Central memory CD4-positive, alpha-beta T cell (primary cell): ENCODE measurements at places on chromosomes 11 and 22.

GRCh38 chr22:30351226-30351625, 5.5 kb downstream of the SF3A1 start:
- DNase-seq, result no peak

- peak; percentile 69 for DNase-seq
Observed at GRCh38 chr22:46737976-46738646, at the start of gene CERK. Gene CERK, minus strand, starts transcription at chr22:46738252. Its CDS starts 104 bp downstream, at chr22:46738148.

GRCh38 chr11:131624531-131624930, 254.1 kb downstream of the NTM start:
- DNase-seq, result no peak

DNA sequence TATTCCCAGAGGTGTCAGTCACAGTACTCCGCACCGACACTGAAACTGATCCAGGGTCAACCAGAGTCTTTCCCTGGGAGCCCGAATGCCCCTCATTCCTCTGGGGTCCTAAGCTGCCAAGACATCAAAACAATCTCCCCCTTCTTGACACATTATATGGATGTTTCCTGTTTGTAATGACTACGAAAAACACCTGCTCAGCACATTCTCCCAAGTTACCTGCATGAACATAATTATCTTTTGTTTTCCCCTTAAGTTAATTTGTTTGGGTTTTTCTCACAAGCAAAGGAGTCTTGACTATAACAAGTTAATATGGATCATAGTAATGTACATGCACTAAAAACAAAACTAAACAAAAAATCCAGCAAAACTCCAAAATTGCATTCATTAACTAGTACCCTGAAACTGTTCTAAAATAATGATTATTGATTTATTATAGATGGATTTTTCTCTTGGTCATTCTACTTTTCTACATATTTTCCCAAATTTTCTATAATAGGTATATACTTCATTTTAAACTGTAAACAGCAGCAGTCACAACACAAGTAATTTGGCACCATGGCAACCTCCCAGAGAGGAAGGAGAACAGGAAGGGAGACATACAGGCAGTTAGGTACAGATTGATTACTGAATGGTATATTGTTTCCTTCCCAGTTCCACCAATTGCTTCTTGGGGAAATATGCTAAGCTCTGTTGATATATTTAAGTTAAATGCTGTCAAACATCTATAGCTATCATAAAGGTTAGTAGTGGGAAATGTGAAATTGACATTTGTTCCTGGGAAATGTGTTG, 631.5 kb downstream of the METTL15 start:
- no peak for DNase-seq

GRCh38 chr22:40401532-40401931, 31.1 kb downstream of the SGSM3 start:
- DNase-seq, result peak; percentile 65

DNA sequence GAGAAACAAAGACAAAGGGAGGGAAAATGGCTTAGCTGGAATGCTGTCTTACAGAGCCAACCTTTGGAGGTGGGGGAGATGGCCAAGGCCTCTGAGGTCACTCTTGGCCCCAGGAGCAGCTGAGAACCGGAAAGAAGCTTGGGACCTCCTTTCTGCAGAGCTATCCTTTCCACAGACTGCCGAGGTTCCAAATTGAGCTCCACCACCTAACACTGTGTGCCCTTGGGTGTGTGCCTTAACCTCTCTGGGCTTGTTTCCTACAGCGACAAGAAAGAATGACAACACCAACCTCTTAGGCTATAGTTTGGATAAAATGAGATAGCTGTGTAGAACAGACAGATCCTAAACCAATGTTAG, 23.2 kb downstream of the RTN4RL2 start:
- DNase-seq, result no peak

- no peak for DNase-seq
Observed at GRCh38 chr22:19967850-19968449, 26.3 kb upstream of the TXNRD2 start.

- DNase-seq, result no peak
Observed at GRCh38 chr11:111532365-111532709, 8.2 kb upstream of the LAYN start.

GRCh38 chr11:120017582-120018150, 120.2 kb downstream of the TRIM29 start:
- DNase-seq, result no peak

DNA sequence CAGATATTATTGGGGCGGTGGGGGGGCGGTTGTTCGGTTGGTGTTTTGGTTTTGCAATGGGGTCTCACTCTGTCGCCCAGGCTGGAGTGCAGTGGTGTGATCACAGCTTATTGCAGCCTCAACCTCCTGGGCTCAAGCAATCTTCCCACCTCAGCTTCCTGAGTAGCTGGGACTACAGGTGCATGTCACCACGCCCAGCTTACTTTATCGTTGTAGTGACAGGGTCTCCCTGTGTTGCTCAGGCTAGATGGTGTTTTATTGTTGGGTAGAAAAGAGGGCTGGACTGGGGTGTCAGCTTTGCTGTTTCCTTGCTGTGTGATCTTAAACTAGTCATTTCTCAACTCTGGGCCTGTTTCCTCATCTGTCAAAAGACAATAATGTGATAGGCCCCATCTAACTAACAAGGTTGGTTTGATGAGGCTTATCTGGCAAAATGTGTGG, 17.5 kb upstream of the MYH9 start:
- peak; percentile 40 for DNase-seq

- no peak for DNase-seq
Observed at GRCh38 chr11:116503216-116504160, 269.3 kb downstream of the BUD13 start.

DNA sequence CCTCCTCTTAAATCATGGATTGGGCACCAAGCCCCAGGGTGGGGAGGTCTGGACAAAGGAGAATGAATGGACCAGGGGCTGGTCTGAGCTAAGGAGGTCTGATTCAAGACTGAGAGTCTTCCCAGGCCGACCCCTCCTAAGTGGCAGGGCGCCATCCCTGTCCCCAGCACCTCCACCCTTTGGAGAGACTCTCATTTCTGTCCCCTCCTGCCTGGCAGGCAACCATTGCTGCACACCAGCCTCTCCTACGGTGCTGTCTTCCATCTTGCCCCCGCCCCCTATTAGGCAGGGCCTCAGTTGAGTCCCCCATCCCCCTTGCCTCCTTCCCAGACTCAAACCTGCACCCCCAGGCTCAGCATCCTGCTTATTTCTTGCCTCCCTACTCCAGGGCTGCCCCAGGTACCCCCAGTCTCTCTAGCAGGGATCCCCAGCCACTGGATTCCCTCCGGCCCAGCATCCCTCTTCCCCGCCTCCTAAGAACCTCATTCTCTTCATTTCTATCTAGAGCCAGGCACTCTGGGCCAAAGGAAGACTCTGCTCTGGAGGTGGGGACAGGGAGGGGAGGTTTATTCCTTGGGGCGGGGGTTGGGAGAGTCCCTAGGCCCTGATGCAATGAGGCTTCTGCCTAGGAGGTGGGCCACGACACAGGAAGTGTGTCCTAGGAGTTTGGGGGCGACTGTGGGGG, 1.7 kb upstream of the RCOR2 start:
- no peak for DNase-seq

GRCh38 chr11:13494051-13494450, 1.7 kb downstream of the PTH start:
- no peak for DNase-seq

GRCh38 chr11:115155978-115156377, 348.2 kb downstream of the CADM1 start:
- no peak for DNase-seq

DNA sequence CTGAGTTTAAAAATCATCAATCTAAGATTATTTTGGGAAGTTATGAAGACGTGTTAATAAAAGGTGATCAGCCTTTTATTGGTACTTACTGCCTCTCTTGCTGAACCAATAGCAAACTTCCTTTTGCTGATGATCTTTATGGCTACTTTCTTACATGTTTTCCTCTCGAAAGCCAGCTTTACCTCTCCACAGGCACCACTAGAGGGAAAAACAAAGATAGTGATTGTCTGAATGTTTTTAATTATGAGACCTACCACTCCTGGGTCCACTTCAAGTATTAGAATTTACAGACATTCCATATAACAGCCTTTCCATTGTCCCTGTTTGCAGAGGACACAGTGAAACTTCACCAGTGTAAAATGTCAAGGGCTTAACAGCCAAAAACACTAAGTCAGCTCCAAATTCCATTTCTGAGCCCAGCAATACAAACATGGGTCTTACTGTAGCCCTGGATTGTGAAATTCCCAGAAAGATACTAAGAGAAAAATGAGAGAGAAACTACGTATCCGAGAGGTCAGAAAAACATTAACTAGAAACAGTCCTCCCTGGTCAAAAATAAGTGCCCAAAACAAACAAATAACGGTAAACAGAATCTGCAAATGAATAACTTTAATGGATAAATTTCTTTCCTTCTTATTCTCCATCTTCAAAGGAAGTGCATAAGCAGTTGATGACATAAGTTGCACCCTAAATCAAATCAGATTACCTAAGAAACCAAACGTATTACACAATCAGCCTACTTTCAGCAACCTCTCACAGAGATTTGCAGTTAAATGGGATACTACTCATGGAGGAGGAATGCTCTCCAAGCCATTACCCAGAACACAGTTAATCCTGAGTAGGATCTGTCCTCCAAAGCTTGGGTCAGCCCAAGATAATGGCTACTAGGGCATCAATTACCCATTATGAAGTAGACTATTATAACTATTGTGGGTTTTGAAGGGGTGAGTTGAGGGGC, 29.5 kb downstream of the CHEK2 start:
- no peak for DNase-seq

DNA sequence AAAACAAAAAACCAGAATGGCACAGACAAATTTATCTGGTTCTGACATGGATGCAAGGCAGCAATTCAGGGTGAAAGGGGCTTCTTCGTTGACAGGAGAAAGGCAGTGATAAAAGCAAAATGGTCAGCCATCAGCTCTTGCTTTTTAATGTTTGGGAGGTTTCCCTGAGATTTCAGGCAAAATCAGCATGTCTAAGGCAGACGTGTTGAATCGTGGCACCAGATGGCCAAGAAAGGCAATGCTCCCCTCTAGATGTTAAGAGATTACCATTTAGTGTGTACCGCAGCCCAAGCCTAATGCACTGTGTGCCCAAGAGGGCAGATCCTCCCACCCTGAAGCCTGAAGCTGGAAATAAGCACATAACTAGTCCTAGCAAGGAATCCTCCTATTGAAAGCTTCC, 88.8 kb upstream of the GALNT18 start:
- DNase-seq, result no peak

GRCh38 chr11:44004452-44005062, 43.2 kb upstream of the ACCSL start:
- DNase-seq, result no peak

GRCh38 chr22:19679522-19680101, 34.7 kb upstream of the SEPTIN5 start:
- DNase-seq, result peak; percentile 7

GRCh38 chr22:50536226-50536625, 6.4 kb upstream of the TYMP start:
- DNase-seq, result no peak

DNA sequence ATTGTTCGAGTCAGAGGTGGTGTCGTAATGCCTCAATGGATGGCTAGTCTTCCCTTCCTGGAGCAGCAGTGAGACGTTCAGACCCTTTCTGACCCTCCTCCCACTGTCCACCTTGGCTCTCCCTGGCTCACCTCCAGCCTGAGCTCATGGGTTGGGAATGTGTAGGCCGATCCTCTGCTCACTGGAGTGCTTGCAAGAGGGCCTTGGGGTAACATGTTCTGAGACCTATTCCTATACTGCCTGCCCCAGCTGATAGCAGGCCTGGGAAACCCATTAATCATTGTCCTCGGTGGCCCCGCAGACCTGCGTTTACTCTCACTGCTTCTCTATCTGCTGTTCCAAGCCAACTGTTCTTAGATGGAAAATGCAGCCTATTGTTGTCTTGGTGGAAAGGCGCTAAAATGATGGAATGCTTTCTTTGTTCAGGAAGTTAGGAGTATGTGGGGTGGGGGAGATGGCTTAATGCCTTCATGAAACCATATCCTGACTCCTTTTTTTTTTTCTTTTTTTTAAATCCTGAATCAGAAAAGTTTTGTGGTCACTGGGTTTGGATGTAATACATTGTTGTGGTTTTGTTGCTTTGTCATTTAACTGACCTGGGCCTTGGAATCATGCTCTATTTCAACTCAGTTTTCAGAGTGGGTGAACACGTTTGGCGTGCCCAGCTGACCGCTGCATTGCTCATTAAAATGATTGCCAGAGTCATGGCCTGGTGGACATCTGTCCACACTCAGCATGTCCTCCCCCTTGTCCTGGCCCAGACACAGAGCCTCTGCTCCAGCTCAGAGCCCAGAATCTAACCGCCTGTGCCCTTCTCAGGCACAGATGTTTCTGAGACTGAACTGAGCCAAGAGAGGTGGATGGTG, 72.5 kb downstream of the MICAL2 start:
- DNase-seq, result no peak
